ENCODE measurements at places on chromosomes 3 and 15.

DNA sequence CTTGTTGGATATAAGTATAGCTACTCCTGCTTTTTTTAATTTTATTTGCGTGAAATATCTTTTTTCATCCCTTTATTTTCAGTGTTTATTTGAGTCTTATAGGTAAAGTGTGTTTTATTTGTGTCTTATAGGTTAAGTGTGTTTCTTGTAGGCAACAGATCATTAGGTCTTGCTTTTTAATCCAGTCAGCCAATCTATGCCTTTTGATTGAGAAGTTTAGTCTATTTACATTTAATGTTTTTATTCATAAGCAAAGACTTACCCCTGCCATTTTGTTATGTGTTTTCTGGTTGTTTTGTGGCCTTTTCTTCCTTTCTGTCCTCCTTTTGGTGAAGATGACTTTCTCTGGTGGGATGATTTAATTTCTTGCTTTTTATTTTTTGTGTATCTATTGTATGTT is 232.0 kb downstream of the RAP2B start:
- no peak for DNase-seq

DNA sequence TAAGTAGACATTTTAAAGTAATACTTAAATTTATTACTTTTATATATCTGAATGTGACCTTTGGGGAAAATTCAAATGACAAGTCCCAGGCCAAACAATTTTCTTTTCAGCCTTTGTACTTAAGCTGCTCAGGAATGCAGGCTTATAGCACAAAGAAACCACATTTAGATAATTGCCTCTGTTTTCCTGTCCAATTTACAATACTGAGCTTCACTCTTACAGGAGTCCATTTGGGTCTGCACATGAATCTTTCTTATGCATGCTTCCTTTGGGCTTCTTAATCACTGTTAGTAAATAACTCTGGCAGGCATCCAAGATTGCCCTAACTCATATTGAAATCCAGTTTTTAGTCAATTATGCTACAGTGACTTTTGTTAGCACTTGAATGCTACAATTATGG is 459.4 kb upstream of the TGFBR2 start:
- no peak for DNase-seq

GRCh38 chr15:93001881-93002280 is 87.1 kb downstream of the RGMA start:
- DNase-seq = no peak

DNA sequence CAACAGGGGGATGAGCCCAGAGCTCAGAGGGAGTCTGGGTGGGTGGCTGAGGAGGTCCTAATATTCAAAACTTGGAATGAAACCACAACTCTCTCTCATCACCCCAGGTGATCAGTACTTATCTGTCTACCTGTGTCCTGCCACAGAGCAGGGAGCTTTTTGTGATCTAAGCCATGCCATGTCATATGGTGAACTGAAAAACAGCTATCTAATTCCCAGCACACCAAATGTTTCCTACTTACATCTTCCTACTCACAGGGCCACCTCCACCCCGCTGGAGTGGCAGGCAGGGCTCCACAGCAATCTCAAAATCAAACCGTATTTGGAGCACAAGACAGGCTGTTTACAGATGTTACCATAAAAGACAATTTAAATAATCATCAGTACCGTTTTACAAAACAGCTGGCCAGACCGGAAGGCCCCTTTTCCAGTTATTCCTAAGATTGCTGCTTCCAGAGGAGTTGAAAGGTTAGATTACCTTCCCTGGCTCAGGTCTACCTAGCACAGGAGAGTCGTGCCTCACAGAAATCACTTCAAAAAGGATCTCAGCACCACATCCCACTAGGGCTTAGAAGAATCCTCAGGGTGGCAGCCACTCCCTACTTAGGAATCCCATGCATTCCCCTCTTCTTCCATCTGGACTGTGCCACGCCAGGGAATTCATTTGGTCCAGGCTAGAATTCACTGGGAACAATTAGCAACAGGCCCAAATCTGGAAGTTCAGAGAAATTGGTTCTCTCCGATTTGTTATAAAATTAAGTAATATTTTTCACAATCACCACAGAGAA is 226.6 kb upstream of the IL12A start:
- DNase-seq = no peak

- DNase-seq = peak; percentile 26
These were observed 298 bp downstream of the BCL2L10 start for GRCh38 chr15:52112203-52112750.

GRCh38 chr3:111684640-111685039 is 89.5 kb upstream of the ZBED2 start:
- DNase-seq = no peak

DNA sequence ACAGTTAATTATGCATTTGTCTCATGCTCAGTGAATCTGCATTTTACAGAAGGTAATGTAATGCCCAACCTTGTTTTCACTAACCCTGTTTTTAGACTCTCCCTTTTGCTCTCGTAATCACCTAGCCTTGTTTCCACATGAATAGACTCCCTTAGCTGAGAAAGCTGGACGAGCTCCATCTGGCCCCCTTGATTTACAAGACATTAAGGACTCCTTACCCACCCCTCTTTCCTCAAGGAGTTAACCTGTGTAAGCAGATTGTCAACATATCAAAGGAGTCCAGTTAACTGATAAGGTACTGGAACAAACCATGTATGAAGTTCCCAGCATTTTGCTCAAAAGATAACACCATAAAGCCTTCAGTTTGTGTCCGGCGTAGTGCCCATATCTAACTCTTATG is 99.6 kb downstream of the VPS8 start:
- no peak for DNase-seq

GRCh38 chr3:78540485-78540884 is 1227.3 kb downstream of the ROBO1 start:
- DNase-seq = no peak

DNA sequence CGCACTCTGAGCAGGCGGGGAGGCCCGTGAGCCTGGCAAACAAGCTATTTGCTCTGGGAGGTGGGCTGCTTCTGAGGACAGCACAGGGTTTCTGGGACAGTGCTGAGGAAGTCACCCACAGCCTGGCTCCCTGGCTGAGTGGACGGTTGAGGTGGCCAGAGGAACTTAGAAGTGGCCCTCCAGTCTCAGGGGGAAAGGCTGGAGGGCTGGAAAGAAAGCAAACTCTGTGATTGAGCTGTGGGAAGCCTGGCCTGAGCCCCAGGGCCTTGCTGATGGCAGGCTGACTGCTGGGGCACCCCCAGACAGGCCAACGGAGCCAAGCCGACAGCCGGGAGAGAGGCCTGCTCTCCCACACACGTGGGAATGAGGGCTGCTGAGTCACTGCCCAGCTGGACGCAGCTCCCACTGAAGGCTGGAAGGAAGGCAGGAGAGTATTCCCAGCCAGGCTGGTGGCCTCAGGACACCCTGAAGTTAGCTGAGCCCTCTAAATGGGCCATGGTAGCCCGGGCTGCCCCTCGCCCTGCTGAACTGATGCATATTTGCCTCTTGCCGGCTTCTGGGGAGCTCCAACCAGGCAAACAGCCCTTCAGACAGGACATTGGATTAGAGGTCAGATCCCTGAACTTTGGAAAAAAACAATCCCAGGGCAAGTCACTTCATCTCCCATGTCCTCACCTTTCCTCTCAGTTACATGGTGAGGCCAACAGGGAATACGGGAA is 98.0 kb upstream of the TLE3 start:
- no peak for DNase-seq

GRCh38 chr3:36765104-36765503 is 751 bp upstream of the DCLK3 start:
- no peak for DNase-seq

- DNase-seq = no peak
These were observed 1173.1 kb downstream of the NSUN3 start for GRCh38 chr3:95235916-95236315.

DNA sequence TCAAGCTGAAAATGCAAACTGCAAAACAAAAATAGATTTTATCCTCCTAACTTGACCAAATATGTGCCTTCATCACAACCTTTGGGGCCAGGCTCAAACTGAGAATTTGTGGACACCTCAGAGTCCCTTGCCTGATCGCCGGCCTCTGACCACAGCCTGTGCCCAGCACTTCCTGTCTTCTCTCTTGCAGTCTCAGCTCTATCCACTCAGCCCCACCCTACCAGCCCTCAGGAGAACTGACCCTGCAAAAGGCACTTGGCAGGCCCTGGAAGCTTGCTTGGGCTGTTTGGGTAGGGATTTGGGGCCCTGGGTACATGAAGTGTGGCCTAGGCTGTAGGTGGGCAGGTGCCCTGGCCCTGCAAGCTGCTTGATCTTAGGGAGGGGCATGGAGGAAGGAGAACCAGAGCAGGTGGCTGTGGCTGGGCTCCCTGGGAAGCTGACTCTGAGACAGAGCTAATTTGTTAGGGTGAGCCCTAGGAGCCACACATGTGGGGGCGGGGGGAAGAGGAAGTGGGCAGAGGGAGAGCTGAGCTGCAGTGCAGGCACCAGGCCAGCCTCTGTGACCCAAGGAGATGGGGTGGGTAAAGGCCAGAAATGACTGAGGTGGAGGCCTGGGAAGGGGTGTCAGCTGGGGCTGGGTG is 8.6 kb downstream of the CLEC3B start:
- no peak for DNase-seq

- DNase-seq = no peak
These were observed 26.6 kb upstream of the SYNPR start for GRCh38 chr3:63251499-63251898.

- no peak for DNase-seq
These were observed 76.1 kb downstream of the ADAMTS17 start for GRCh38 chr15:100265641-100266035.

- DNase-seq = no peak
These were observed 28.9 kb upstream of the MITF start for GRCh38 chr3:69710153-69710977.

GRCh38 chr3:197462808-197463207 is 93.0 kb downstream of the BDH1 start:
- DNase-seq = no peak

DNA sequence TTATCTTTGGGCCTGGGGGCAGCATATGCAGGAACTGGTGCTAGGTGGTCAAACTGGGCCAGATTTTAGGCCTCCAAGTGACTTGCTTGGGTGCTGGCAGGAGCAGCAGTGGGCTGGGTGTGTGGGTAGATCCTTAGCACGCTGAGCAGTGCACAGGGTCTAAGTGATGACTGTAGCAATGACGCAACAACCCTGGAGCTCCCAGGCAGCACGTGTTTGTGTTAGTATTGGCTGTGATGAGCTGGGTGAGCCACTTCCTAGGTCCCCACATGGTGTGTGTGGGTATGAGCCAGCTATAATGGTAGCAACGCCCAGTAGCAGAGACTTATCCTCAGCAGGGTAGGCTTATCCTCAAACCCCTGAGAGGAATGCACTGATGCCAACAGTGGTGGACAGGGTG is 570.6 kb upstream of the ROBO1 start:
- no peak for DNase-seq

GRCh38 chr3:172622916-172623700 is 87.8 kb downstream of the NCEH1 start:
- no peak for DNase-seq

Data from activated T-helper 9 cell treated with anti-CD3 and anti-CD28 coated beads, Interleukin-2, amount 50 U/mL, for 16 hours (primary cell).